Activated naive CD8-positive, alpha-beta T cell treated with anti-CD3 and anti-CD28 coated beads for 36 hours (primary cell): ENCODE measurements at places on chromosomes 6 and 20.
A peak's percentile ranks its signal among the peaks of the same experiment; 100 is the strongest.

DNA sequence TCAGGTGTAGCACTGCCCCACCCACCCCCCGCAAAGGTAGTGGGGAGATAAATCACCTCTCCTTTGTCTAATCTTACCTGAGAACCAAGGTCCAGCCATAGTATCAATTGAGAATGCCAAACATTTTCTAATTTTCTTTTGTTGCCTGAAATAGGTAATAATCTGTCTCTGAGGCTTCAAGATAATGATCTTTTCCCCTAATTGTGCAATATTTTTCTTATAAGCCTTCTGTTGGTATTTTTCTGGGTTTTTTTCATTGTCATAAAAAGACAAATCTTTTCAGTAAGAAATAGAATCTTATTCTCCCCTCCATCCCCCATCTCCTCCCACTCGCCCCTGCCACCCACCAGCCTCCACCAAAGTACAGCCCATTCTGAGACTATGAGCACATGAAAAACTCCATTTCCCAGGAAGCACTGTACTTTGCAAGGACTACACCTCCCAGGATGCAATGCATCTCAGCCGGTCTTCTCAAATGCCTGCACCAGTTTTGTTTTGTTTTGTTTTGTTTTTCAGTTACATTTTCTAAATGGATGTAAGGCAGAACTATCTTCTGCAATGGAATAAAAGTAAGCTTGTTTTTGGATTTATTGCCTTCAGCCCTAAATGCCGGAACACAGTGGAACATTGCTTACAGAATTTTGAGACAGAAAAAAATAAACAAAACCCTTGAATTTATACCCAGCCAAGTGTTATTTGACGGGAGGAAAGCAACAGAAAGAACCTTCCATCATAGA, 268.0 kb downstream of the TFAP2A start:
- DNase-seq: no peak

GRCh38 chr20:50911716-50912115, 19.5 kb downstream of the ADNP start:
- DNase-seq: no peak

DNA sequence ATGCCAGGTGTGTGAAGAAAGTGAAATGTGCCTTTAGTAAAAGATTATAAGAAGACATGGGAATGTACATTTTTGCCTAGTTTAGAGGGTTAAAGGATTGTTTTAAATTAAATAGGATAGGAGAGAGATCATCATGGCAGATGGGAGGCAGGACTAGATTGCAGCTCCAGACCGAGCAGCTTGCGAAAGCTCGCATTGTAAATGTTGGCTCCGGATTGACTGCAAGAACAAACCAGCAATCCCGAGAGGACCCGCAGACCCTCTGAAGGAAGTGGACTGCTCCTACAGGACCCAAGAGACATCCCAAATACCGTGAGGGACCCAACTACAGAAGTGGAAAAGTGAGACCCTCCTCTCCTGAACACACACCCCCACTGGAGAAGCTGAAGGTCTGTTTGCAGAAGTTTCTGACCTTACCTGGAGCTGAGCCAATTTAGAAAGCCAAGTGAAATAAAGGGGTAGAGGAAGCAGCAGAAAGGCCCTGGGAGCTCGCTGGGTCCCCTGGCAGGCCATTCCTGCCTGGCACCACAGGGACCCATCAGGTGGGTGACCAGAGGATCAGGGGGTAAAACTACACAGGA, 30.0 kb upstream of the TPD52L1 start:
- no peak for DNase-seq

GRCh38 chr20:59425572-59425971, 125.2 kb downstream of the EDN3 start:
- no peak for DNase-seq

- DNase-seq: no peak
Observed at GRCh38 chr6:134707342-134708031, 242.4 kb downstream of the ALDH8A1 start.

- DNase-seq: no peak
Observed at GRCh38 chr6:125354649-125355048, 52.9 kb upstream of the HDDC2 start.

DNA sequence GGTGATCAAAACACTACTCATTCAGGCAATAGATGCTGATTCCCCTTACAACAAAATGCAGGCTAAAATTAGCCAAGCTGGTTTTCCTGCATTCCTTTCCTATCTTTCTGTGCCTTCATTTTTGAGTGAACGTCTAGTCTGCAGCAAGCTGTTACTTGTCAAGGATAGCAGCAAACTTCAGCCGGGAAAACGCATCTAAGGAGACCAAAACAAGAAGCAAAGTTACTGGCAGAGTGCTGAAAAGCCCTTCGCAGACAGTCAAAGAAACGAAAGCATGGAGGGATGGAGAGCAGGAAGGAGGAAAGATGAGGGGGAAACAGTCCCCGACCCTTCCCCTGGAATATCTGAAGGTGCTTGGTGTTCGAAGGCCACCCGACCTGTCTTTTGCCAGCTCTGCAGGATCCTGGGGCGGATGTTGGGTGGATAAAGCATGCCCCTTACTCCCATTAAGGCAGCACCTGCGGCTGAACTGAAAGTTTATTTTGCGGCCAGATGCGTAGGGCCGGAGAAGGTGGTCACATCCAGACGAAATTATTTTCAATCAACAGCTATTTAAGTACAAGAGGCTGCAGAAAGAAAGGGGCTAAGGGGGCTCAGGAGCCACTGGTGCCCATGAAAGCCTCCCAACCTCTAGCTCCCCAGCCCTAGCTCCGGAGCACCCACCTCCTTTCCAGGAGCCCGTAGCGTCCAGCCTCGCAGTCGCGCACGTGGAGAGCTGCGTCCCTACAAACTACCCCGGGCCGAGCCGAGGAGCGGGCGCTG, 538 bp downstream of the FERMT1 start:
- no peak for DNase-seq

DNA sequence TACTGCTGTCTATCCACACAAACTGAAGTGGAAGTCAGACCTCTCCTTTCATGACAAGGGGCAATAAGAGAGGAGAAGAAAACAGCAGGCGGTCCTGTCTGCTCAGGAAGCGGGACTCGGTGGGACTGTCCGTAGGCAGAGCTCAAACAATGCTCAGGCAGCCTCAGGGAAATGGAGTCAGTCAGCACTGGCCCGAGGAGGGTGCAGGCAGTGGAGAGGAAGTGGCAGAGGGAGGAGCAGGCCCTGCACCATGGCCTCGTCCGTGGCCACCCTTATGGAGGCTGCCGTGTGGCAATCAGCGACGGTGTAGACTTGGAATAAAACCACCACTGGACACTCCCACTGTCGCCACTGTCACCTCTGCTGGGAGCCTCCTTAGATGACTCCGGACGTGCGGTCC, 19.6 kb downstream of the FOXC1 start:
- DNase-seq: no peak

GRCh38 chr6:143222801-143223231, 162.1 kb downstream of the AIG1 start:
- DNase-seq: no peak

- DNase-seq: peak; percentile 12
Observed at GRCh38 chr20:44642203-44643153, 9.0 kb downstream of the ADA start.

GRCh38 chr6:48736501-48737206, 625.7 kb upstream of the PTCHD4 start:
- no peak for DNase-seq

DNA sequence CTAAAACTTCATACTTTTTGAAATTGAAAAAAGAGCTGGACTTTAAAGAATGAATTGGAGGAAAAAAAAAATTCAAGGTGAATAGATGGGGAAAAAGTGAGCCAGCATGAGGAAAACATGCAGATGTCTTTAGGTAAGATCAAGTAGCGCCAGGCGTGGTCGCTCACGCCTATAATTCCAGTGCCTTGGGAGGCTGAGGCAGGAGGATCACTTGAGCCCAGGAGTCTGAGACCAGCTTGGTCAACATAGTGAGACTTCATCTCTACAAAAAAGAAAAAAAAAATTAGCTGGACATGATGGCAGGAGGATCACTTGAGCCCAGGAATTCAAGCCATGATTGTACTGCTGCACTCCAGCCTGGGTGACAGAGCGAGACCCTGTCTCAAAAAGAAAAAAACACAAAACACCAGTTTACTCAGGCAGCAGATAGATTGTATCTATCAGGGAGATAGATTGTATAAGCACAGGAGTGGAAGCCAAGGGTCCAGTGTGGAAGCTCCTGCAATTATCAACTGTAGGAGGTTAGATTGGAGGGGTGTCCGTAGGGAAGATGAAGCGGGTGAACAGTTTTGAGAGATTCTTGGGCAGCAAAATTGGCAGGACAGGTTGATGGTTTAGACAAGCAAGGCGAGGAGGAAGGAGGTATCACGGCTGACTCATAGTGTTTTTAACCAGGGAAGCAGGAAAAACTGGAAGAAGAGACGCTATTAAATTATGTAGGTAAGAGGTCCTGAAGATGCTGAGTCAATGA, 97.6 kb upstream of the ZNF217 start:
- DNase-seq: no peak

- DNase-seq: no peak
Observed at GRCh38 chr6:131657630-131658111, 20.6 kb downstream of the ENPP3 start.

DNA sequence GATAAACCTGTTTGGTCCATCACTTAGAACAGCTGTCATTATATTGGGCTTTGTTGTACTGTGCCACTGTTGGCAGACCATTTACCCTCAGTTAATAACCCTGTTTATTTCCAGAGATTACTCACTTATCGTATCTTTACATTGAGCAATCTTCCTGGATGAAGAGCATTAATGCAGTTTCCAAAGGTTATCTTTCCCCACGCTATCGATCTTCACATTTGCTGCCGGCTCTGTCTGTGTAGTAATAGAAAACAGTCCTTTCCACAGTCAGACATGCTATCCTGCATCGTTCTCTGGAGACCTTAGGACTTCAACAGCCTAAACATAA, 27.4 kb downstream of the GHRH start:
- no peak for DNase-seq

DNA sequence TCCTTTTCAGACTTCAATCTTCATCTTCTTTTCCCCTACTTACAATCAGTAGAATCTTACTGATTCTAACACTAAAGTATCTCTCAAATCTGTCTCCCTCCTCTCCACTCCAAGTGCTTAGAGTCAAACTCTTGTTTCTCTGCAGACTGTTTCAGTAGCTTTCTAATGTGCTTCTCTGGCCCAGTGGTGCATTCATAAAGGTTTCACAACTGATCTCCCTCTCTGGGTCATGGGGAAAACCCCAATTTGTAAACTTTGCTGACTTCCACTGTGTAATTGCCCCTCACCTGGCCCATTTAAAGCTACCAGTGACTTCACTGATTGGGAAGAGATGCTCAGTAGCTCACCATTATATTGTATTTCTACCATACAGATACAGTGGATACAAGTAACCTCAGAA, 183.6 kb downstream of the FAXC start:
- DNase-seq: no peak

- DNase-seq: no peak
Observed at GRCh38 chr6:150301846-150302519, 66.8 kb upstream of the IYD start.

DNA sequence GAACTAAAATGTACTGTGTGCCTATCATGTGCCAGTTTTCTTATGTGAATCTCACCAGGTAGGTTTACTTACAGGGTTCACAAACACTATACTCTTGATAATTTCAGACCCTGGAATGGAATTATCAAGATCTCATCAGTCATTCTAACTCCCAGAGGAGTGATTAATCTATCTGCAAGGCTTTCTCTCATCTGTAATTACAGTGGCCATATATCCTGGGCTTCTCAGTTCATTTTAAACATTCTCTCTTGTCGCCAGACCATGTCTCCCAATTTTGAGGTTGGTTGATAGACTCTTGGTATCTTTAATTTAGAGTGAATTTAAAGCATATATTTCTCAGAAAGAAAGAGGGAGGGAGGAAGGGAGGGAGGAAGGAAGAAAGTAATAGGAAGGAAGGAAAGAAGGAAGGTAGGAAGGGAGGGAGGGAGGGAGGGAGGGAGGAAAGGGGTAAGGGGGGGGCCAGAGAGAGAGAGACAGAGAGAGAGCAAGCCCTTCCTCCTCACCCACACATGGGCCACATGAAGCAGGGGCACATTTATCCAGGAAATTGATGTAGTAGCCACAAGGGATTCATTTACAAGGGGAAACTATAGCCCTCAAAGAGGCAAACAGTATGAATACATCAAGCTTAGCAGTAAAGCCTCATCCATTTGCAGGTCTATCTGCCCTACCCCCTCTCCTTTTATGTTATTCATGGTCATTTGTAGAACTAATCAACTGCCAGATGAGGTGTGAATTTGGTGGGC, 25.8 kb upstream of the NRSN1 start:
- no peak for DNase-seq

- no peak for DNase-seq
Observed at GRCh38 chr20:12276011-12276673, 358.4 kb downstream of the BTBD3 start.

GRCh38 chr6:136324686-136325380, 35.2 kb upstream of the BCLAF1 start:
- no peak for DNase-seq

DNA sequence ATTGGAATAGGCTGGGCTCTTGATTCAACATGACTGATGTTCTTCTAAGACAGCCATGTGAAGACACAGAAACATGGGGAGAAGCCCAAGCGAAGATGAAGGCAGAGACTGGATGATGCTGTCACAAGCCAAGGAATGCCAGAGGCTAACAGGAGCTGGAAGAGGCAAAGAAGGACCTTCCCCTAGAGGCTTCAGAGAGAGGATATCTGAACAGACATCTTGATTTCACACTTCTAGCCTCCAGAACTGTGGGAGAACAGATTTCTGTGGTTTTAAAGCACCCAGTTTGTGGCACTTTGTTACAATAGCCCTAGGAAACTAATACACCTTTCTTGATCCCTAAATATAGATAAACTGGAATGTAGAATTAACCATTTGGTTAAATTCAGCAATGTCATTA, 127.0 kb downstream of the EDN1 start:
- DNase-seq: no peak

GRCh38 chr6:40313582-40313981, 273.6 kb downstream of the LRFN2 start:
- DNase-seq: no peak

GRCh38 chr20:58254890-58255289, 26.4 kb upstream of the ANKRD60 start:
- no peak for DNase-seq

DNA sequence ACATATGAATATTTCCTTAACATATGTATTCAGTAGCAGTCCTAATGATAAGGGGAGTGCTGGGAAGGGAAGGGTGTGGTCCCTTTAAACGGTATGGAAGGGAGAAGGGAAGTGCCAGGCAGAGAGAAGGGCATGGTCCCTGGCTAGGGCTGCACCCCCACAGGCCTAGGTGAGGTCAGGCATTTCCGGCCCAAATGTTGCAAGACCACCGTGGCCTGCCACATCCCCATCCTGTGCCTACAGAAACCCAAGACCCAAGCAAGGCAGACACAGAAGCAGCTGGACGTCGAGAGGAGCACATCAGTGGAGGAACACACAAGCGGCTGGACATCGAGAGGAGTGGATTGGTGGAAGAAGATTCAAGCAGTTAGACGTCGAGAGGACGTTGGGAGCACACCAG, 5.9 kb downstream of the RRAGD start:
- no peak for DNase-seq

- no peak for DNase-seq
Observed at GRCh38 chr6:28330041-28330440, 5.9 kb downstream of the ZSCAN31 start.

DNA sequence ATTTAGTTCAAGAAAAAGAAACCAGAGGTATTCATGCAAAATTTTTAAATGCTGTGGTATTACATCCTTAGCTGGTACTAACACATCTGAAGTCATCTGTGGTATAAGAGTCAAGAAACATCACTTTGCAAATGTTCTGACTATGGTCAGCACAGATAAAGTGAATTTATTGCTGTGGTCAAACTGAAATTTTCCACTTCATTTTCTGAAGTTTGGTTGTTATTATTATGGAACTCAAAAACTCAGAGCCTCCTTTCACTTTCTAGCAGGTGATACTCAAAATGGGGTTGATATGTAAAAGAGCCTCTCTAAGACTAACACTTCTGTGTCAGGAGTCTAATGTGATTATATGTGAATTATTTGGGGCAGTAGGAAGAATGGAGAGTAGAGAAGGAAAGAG, 257.8 kb downstream of the RNGTT start:
- no peak for DNase-seq
